ENCODE measurements at places on chromosomes 11 and 22. TPM values are rescaled to one million over a fixed set of nuclear protein-coding genes. Genes with fewer than 3 reads are reported as not detected.

Gene ARCN1
- total RNA-seq, result 191 TPM

Gene LDHAL6A
- total RNA-seq, result not detected

Gene TRIM48
- total RNA-seq, result not detected

Gene EMID1
- not detected for total RNA-seq

Gene TRIM66
- total RNA-seq, result 3.2 TPM

Gene QSER1
- 6.6 TPM for total RNA-seq

Gene OR51A4
- total RNA-seq, result not detected

Gene MCAT
- total RNA-seq, result 28.0 TPM

Gene PNPLA5
- total RNA-seq, result not detected
